ENCODE measurements at places on chromosomes 6 and 20. TPM values are rescaled to one million over a fixed set of nuclear protein-coding genes. Genes with fewer than 3 reads are reported as not detected.

DNA sequence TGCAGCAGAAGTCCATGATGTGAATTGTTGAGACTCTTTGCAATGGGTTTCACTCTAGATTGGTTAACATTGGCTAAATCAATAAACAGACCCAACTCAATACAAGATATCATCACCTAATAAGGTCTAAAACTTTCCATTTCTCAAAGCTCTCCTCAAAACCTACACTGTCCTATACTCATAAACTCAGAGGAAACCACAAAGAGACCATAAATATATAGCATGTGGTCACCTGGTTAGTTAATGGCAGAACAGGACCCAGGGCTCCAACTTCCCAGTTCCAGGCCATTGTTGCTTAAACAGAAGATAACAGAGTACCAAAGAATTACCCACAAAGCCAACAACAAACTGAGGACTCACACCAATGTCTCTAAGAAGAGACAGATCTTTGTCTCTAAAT, 12.0 kb downstream of the RTN4IP1 start:
- no peak for DNase-seq

DNA sequence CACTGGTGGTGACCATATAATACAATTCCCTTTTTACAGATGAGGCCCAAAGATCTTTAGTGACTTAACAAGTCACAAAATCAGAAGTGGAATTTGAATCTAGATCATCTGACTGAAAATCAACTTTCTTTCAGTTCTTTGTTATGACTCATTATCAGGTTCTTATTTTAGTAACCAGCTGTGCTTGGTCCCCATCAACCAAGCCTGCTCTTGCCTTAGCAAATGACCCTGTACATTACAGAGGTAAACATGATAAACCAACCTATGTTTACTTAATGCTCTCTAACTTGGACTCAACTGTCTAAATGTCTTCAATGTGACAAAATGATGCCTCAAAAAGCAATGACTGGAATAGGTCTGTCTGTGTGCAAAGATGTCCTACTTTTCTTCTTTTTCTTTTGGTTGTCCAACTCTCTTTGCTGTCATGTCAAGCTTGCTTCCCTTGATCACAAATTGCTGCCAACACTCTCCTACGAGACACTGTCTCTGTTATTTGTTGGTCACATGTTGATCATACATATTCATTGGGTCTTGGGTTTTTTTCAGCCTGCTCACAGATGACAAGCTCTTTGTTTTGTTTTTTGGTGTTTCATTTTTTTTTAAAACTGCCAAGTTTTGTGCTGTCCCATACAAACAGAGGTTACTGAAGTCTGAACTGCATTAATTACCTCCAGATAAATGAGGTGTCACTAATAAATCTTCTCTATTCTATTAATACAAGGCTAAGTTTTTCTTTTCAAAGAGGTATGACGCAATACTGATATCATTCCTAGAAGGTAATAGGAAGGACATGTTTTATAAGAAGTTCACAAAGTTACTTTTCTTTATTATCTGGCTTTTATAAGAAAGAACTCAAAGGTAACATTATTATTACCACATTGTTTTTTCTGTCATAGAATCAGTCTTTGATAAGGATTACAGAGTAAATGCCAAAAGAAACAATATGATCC, 62.2 kb upstream of the PLN start:
- no peak for DNase-seq

DNA sequence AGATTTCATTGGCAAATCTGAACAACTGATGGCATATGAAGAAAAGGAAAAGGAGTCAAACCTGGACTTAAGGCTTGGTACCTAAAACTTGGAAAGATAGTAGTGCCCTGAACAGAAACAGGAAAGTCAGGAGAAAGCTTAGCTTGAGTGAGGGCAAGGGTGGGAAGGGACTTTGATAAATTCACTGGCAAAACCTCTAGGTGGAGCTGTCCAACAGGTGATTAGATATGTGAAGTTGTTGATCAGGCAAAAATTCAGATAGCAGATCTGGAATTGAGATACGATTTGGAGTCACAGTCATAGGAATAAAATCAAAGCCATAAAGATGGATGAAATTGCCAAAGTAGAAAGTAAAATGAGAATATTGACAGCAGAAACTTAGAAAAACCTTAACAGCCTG, 16.1 kb upstream of the ZNF292 start:
- peak; percentile 52 for DNase-seq

GRCh38 chr6:21900730-21901129, 307.2 kb downstream of the SOX4 start:
- DNase-seq, result peak; percentile 55

The PSMB9 gene
- 22.6 TPM for total RNA-seq

- DNase-seq, result no peak
Measured at GRCh38 chr6:13808801-13809200, 5.6 kb downstream of the MCUR1 start.

The CD24 gene
- total RNA-seq, result 0.37 TPM

GRCh38 chr6:45109551-45109950, 218.6 kb upstream of the RUNX2 start:
- no peak for DNase-seq

DNA sequence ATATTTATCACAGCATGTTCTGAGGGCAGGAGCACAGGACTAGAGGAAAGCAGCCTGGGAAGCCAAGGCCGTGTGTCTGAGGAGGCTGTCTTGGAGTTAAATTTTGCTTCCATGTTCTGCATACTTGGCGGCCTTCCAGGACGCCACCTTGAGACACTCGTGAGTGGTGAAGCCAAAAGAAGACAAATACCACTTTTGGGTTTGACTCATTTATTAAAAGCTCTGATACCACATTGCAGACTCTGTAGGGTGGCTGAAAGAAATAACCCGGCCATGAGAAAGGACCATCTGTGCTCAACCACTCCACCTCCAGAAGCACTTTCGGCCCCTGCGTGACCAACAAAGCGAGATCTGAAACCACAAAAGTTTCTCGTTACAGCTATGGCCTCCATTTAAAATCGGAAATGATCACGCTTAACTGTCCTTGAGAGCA, 120.0 kb downstream of the TMEM242 start:
- DNase-seq, result no peak

The PLEKHG1 gene
- total RNA-seq, result not detected

DNA sequence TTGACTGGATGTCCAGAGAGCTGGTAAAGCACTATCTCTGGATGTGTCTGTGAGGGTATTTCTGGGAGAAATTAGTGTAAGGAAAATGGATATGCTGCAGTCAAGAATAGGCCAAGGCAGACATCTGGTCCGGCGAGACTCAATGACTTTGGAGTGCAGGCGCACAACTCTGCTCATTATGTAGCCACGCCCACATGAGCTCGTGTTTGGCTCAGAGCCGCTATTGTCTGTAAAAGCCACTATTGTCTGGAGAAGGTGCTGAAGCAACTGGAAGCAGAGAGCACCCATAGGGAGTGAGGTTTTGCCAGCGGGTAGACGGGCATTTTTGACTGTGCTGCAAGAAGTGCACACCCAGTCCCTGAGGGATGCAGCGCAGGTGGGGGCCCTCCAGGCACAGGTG, 305.0 kb upstream of the POU3F2 start:
- no peak for DNase-seq

DNA sequence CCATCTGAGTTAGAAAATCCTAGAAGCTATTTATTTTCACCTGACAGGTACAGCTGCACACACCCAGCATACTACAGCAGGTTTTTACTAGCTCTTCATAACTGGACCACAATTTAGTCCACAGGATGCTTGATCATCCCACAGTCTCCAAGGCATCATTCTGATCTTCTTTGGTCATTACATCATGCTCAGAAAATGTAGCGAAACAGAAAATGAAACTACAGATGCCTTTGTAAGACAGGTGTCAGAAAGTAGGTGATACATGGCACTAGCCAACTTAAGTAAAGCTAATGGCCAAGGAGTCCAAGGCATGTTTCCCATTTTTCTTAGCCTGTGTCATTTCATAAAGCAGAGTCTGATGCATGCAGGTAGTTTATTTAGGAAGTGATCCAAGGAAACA, 102.3 kb downstream of the HTR1B start:
- DNase-seq, result no peak

DNA sequence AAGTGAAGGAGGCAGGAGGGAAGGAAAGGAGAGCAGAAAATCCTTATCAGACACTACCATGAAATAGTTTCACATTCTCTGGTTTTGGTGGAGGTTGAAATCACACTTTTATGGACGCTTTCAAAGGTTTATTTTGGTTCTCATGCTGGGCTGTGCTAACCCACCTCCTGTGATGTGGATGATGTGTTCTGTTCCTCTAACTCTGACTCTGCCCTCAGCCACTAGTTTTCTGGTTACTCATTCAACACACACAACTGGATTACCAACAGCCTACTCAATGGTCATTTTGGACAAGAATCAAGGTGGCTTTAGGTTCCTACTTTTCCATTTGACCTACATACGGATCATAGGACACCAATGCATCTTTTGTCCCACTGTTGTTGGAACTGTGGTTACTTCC, 522.1 kb upstream of the BTBD3 start:
- DNase-seq, result peak; percentile 15

The RAB32 gene
- 73.5 TPM for total RNA-seq

- no peak for DNase-seq
Measured at GRCh38 chr6:17466707-17467106, 73.3 kb downstream of the CAP2 start.

The ANKRD66 gene
- not detected for total RNA-seq

DNA sequence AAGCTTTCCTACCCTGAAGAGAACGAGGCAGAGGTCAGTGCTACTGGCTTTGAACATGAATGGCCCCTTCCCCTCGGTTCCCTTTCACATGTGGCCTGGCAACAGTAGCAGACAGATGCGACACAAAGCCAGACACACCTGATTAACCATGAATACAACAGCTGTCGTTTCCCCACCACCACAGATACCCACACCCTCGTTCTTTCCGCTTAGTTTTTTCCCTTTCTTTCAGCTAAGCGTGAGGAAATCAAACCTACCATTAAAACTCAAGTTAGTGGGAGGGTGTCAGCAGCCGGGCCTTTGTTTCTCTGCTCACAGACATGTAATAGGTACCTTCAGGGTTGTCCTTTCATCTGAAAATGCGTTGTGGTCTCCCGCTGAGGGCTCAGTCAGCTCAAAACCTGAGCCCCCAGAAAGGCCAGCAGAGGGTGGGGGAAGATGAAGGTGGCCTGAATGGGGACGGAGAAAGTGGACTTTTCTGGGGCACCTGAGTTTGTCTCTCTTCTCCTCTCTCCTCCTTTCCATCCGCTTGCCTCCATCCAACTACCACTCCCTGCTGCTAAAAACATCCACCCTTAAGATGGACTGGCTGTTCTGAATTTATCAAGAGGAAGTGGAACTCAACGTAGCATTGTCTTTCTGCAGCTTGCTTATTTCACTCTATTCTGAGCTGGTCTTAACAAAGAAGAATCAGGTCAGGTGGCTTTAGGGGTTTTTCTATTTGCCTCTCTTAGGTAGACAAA, 516.6 kb upstream of the JARID2 start:
- DNase-seq, result no peak

The ENPP5 gene
- not detected for total RNA-seq

The ROMO1 gene
- 258 TPM for total RNA-seq

The LHFPL5 gene
- total RNA-seq, result not detected

The PRDM13 gene
- not detected for total RNA-seq

The GDAP1L1 gene
- not detected for total RNA-seq

- DNase-seq, result peak; percentile 83
Measured at GRCh38 chr20:37527638-37528445, at the start of gene BLCAP. BLCAP (minus strand) TSS chr20:37527876; CDS start chr20:37519174, 8,702 bp downstream.

- no peak for DNase-seq
Measured at GRCh38 chr6:34506718-34507117, 40.8 kb downstream of the PACSIN1 start.

The EDN3 gene
- total RNA-seq, result not detected

The COL9A1 gene
- total RNA-seq, result not detected

The PLN gene
- not detected for total RNA-seq

- DNase-seq, result no peak
Measured at GRCh38 chr6:41051873-41052272, 1.1 kb upstream of the APOBEC2 start.

DNA sequence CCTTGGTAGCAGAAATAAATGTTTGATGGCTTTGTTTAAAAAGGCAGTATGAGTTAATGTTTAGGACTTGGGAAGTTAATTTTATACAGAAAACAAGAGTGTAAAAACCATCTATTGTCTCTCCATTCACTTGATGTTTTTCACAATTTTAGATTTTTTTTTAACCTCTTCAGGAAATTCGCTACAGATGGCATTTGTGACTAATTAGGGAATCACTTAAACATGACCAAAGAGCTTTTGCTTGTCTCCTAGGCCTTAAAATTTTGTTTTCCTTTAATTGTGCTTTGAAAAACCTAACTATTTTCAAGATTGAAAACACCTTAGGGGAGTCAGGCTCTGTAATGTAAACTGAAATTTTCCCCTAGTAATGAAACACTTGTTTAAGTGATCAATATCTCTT, 17.3 kb downstream of the TULP4 start:
- no peak for DNase-seq

The HCRTR2 gene
- total RNA-seq, result not detected

The BEND3 gene
- total RNA-seq, result 2.1 TPM

DNA sequence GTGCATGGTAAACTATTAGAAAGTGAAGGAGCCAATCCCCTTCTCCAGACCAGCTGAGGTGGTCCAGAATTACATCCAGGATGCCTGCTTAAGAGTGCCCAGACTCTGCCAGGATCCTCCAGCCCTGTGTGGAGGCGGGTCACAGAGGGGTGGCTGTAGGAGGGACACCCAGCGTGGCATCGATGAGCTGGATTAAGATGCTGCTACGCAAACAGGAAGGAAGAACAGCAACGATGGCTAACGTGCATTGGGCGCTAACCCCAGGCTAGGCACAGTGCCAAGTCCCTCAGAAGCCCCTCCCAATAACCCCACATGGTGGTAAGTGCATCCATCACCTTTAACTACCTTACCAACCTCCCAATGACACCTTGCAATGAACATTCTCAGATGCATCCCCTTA, 63.9 kb upstream of the MRPS10 start:
- DNase-seq, result no peak

The CRISP2 gene
- not detected for total RNA-seq

DNA sequence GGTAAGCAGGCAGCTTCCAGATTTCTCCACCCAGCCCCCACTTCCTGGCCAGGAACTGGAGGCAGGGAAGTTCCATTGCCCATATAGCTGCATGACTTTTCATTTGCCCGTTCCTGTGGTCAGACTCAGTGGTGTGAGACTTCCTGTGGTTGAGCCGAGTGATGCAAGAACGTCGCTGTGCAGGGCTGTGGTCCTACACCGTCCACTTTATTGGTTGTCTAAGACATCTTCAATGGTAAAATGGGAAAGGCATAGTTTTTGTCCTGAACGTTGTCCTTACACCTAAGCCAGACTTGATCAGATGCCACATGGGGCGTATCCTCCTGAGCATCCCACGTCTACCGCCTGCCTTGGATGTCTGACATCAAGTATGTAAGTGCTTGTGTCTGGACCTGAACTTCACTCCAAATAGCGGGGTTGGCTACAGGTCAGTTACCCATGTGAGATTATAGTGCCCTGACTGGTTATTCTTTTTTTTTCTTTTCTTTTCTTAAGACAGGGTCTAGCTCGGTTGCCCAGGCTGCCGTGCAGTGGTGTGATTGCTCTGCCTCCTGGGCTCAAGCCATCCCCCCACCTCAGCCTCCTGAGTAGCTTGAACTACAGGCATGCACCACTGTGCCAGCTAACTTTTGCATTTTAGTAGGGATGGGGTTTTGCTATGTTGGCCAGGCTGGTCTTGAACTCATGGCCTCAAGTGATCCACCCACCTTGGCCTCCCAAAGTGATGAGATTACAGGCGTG, 25.9 kb upstream of the GTSF1L start:
- DNase-seq, result peak; percentile 90

- DNase-seq, result no peak
Measured at GRCh38 chr6:165184192-165184979, 125.0 kb downstream of the C6orf118 start.
